ENCODE measurements at places on chromosomes 3 and 15.

GRCh38 chr3:47583320-47584075 lies 4.8 kb upstream of the CSPG5 start:
- DNase-seq: no peak

DNA sequence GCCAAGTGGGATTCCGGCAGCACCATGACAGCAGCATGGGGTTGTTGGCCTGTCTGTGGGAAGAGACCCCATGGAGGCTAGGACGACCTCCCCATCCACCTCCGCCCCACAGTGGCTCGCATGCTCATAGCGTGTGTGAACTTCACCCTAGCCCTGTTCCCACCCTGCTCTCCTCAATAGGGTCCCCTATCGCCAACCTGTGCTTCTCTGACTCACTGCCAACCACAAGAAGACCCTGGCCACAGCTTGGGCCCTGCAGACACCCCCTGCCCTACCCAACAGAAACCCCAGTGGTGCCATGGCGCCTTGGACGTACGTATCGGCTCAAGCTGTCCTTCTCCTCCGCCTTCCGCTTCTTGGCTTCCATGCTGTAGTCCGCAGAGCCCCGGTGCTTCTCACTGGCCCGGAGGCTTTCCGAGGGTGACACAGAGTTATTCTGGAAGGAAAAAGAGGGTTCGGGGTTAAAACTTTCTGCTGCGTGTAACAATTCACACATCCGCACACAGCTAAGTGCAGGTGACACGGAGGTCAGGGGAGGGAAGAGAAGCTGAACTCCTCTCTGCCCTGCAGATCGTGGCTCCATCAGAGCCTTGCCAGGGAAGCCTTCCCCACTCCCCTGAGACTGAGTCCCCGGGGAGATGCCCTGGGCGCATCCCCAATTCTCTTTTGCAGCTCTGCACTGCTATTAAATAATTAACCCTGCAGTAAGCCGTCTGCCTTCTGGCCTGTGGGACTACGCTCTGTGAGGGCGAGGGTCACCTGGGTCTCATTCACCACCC lies 37.3 kb downstream of the TLE3 start:
- no peak for DNase-seq

GRCh38 chr15:33941279-33942063 lies 26.8 kb upstream of the CHRM5 start:
- no peak for DNase-seq

DNA sequence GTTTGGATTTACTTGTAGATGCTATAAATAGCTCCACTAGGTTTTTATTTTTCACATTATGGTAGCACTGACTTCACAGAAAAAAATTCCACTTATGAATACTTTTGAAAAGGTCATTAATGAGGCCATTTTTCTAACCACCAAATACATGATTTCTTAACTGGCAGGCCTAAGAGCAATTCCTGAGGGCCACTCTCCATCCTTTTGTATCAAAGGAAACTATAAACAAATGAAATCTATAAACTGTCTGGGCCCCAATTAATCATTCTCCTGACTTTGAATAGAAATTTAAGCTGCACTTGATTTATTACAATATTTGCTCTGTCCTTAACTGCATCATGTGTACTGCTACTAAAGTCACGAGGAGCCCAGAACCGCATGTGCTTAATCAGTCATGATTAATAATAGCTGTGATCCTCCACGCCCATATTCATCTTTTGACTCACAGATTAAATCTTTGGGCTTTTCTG lies 25.1 kb upstream of the MTMR10 start:
- DNase-seq: no peak

DNA sequence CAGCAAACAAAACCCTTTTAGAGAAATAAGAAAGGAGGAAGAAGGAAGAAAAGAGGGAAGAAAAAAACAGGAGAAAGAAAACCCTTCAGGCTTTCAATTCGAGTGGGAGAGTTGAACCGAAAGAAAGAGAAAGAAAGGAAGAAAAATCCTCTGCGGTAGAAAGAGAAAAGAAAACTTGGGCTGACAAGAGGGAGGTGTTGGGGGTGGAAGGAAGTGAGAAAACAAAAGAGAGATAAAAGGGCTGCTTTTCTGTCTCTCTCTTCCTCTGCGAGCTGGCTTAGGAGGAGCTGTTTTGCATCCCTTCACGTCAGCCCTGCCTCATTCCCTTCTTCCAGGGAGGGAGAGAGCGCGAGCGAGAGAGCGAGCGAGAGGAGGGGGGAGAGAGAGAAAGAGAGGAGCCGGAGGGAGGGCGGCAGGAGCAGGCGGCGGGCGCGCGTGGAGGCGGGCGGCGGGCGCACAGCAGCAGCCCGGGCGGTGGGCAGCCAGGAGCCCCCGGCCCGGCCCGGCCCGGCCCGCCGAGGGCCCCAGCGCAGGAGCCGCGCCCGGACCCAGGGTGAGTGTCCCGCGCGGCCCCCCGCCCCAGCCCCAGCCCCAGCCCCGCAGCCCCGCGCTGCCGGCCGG lies at the start of gene ZNF710:
Gene ZNF710, plus strand, starts transcription at position 263 of the 621 bp plus-strand sequence. CDS start 65,814 bp downstream, outside the sequence.
- no peak for DNase-seq

DNA sequence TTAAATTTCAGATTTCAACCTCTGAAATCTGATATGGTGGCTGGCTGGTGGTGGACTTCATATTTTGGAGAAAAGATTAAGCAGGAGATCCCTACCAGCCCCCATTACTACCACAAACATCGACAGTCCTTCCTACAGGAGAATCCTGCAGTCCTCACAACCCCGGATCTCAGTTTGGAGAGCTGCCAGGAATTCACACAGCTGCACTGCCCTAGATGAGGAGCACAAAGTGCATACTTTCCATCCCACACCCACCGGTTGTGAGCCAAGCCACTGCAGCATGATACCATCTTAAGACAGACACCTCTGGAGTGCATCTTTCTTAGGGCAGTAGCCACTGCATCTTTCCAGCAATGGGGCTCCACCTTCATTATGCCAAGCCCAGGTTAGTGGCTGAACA lies 185.5 kb upstream of the GPR149 start:
- no peak for DNase-seq

GRCh38 chr3:178663201-178663934 lies 127.1 kb downstream of the KCNMB2 start:
- DNase-seq: no peak

DNA sequence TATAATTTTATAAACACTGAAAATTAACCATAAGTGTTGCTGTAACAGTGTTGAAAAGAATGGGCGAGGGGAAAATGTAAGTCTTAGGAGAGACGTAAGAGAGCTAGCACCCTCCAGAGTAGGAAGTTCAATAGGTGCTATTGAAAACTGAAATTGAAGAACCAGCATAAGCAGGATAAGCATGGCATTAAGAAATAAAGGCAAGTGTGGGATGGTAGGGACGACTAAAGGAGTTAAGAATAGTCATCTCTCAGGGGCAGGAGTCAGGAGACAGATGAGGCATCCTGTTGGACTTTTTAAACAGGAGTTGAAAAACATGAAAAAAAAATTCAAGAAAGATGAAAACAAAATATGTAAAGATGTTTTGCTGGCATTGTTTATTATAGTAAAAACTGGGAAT lies 43.5 kb downstream of the ABHD2 start:
- DNase-seq: no peak

All from NCI-H187 (cell line).